ENCODE measurements at places on chromosomes 7 and 10.

DNA sequence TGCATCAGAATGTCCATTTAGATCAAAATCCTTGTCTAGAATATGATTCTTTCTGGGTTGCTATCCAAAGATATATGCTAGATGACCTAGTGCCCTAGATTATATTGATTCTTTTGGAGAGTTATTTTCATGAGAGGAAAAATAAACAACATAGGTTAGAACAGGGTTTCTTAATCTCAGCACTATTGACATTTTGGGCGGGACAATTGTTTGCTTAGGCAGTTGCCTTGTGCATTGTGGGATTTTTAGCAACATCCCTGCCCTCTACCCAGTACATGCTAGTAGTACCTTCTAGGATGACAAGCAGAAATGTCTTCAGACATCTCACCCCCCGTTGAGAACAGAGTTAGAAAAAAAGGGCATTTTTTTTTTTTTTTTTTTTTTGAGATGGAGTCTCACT, 25.1 kb upstream of the LAMB1 start:
- no peak for DNase-seq

- DNase-seq, result no peak
Measured at GRCh38 chr7:25559581-25560367, 331.5 kb upstream of the NPVF start.

- no peak for DNase-seq
Measured at GRCh38 chr10:123766761-123767160, 100.6 kb downstream of the GPR26 start.

- DNase-seq, result no peak
Measured at GRCh38 chr10:112507046-112507445, 60.0 kb downstream of the VTI1A start.

DNA sequence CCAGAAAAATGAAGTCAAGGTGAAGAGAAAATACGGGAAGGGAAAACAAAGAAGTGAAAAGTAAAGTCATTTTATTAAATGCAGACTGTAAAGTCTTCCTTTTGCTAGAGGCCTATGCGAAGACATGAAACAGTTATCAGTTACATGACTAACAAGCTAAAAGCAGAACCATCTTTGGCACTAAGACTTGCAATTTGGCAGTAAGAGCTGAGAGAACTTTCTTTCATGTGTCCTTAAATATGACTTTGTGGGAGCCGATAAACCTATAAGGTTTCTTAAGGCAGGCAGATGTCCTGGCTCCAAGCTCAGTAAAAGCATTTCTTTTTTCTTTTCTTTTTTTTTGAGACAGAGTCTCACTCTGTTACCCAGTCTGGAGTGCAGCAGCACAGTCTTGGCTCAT, 10.4 kb downstream of the ANLN start:
- no peak for DNase-seq

GRCh38 chr10:110207805-110208613, 604 bp downstream of the MXI1 start:
- DNase-seq, result no peak

GRCh38 chr10:24722131-24722675, 1.5 kb downstream of the ARHGAP21 start:
- no peak for DNase-seq

GRCh38 chr10:117666166-117666565, 123.6 kb downstream of the EMX2 start:
- DNase-seq, result no peak

DNA sequence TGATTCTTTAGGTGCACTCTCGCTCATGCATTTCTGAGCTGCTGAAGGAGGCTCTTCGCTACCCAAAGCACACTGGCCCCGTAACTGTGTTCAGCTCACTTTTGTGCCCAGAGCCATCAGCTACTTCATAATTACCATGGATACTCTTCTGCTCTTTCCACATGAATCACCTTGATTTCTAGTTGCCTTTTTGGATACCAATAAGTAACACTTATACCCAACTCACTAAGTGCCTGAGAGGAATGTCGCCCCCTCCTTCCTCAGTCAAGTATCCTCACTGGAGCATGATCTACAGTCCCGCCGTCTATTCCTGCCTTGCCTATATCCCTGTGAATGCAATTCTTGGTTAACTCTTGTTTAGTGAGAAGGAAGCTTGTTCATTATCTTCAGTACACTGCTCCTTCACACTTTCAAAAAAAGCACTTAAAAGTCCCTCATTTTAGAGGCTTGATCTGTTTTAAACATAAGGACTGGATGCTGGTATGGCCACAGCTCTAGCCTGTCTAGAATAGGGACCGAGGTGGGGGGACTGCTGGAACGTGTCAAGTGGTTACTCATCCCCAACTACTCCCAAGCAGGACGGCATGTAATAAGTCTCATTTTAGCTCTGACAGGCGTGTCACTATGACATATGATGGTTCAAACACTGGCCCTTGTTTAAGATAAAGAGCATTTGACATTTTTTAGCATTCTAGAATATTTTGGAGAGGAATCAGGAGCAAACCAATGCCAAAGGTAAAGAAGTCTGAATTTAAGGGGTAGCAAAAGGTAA, 23.7 kb downstream of the SVIL start:
- no peak for DNase-seq

DNA sequence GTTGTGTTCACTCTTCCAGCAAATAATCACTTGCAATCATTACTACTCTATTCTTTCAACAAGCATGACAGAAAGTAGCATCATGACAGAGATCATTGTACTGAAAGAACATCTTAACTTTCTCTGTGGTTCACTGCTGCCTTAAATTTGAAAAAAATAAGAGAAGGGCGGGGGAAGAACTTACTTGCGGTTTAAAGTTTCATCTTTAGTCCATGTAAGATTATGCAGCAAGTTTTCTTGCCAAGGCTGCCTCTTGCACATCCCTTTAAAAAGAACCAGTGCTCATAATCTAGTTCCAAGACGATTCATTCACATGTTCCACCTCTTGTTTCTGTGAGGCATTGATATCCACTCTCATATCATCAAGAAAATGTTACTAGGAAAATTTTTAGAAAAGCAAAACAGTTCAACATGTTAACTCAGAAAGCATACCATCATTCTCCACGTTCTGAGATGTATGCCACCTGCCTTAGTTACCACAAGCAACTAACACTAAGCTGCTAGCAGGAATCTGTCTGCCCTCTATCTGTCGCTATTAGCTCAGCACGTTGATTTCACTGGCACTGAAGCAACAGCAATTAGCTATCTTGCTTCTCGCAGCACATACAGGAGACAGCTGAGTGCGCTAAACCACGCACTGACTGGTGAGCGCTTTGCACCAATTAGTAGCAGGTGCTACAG, at the start of gene PCDH15:
PCDH15 (minus strand) TSS at position 491 of the 681 bp plus-strand sequence. CDS start 136,969 bp downstream, outside the sequence.
- DNase-seq, result no peak

- no peak for DNase-seq
Measured at GRCh38 chr7:157824011-157824818, 487.4 kb downstream of the DNAJB6 start.

GRCh38 chr10:54614072-54614471, 187.0 kb downstream of the PCDH15 start:
- no peak for DNase-seq

DNA sequence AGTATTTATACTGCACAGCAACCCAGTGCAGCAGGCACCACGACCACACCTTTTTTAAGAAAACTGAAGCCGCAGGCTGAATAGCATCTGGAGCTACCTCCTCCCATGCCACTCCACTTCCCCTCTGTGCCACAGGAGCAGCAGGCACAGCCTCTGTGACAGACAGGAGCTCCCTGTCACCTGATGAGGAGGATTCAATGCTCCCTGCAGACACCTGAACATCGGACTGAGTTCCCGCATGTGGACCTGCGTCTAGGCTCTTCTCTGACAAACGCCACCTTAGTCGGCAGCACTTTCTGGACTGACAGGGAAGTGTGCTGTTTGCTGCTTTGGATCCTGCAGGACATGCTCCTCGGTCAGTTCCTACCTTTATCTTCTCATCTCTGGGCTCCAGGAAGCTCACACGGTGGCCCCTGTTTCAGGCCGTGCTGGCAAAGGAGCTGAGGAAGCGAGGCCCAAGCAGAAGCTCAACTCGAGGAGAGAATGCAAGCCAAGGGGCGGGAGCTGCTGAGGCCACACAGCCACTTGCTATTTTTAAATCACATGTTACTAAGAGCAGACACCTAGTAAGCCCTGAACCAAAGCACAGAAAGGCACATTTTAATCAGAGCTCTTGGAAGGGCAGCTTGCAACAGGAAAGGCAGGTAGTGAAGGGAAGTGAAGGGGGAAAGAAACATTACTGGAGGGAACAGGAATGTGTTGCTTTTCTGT, 56.6 kb downstream of the VOPP1 start:
- no peak for DNase-seq

- DNase-seq, result no peak
Measured at GRCh38 chr7:131189488-131189887, 138.2 kb upstream of the MKLN1 start.

DNA sequence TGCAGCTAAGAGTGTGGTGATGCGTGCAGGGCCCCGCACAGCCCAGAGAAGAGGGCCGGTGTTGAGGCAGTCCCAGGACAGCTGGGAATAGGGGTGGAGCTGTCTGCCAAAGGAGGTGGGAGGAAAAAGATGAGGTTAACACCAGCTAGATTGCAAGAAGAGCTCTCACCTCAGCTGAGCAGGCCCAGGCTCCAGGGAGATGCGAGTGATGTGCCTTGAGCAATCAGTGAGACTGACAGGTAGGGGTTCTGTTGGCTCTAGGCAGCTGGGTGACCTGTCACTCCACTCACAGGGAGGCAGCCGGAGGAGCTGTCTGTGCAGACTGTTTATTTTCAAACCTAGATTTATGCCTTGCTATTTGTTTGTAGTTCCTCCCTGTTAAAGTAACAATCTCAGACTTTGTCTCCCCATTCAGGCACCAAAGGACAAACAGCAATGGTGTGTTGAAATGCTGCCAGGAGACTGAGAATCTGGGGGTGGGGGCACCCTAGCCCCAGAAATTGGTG, 205.1 kb upstream of the CXCL12 start:
- DNase-seq, result no peak
